ENCODE measurements at places on chromosomes 5 and 9.

- DNase-seq, result no peak
These were observed 40.4 kb upstream of the CTNNA1 start for GRCh38 chr5:138712791-138713190.

DNA sequence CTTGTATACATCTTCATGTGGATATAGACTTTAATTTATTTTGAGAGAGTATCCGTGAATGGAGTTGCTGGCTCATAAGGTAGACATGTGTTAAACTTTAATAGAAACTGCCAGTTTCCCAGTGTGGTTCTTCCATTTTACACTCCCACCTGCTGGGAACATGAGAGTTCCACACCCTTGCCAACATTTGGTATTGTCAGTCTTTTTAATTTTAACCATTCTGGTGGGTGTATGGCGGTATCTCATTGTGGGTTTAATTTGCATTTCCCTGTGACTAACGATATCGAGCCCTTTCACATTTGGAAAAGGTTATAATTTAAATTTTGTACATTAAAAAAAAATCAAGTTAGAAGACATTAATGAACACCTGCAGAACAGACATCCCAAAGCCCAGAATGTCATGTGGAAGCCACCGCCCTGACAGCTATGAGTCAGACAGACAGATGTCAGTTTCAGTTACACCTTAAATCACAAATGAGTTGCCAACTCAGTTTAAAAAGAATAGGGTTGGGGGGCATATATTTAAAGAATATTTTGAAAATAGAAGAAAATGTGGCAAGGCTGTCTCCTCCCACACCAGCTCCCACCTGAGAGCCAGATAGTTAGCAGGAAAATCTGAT, 36.9 kb downstream of the ANKRD33B start:
- DNase-seq, result peak; percentile 60

- peak; percentile 81 for DNase-seq
These were observed 4.9 kb downstream of the SMIM3 start for GRCh38 chr5:150783422-150783928.

DNA sequence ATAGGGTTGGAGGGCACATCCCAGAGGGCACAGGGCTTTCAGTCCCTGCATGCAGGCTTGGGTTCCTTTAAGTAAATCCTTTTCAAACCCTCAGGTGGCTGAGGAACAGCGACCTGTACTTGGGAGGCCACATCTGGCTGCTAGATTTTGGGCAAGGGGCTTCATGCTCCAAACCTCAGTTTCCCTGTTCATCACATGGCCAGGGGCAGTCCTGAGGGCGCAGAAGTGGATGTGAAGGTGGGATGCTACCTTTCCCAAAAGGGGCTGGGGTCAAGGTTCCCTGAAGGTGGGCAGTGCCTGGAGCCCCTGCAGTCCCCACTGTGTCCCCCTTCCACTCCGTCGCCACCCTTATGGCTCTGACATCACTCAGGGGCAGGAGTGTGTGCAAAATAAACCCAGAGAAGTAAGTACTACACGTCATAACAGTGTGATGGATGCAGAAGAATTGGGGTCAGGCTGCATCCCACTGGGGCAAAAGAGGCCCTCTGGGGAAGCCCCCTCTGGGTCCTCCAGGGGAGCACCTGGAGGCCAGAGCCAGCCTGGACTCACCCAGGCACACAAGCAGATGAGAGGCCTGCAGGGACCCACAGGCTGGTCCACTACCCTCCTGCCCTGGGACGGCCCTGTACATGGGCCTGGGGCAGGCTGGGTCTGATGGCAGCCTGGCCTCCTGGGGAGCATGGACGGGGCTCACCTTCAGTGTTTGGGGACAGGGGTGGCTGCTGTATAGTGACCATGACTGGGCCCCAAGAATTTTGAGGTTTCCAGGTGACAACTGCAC, 1.9 kb upstream of the CARD19 start:
- DNase-seq, result peak; percentile 24

DNA sequence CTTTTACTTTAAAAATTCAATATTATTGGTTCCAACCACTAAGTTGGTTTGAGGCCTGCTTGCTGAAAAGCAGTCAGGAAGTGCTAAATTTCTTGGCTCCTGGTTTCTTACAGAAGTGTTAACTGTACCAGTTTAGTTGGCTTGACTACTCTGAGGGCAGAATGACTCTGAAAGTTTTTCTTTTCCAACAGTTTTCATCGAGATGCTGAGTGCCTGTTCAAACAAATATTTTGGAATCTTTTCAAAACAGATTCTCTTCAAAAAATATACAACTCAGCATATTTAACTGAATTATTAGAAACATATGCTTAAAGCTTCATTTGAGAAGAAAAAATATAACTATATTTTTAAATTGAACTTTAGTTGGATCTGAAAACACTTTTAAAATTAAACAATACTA, 37.0 kb downstream of the SLC38A9 start:
- no peak for DNase-seq

- no peak for DNase-seq
These were observed 65.0 kb downstream of the PKD2L2 start for GRCh38 chr5:137954131-137954879.

DNA sequence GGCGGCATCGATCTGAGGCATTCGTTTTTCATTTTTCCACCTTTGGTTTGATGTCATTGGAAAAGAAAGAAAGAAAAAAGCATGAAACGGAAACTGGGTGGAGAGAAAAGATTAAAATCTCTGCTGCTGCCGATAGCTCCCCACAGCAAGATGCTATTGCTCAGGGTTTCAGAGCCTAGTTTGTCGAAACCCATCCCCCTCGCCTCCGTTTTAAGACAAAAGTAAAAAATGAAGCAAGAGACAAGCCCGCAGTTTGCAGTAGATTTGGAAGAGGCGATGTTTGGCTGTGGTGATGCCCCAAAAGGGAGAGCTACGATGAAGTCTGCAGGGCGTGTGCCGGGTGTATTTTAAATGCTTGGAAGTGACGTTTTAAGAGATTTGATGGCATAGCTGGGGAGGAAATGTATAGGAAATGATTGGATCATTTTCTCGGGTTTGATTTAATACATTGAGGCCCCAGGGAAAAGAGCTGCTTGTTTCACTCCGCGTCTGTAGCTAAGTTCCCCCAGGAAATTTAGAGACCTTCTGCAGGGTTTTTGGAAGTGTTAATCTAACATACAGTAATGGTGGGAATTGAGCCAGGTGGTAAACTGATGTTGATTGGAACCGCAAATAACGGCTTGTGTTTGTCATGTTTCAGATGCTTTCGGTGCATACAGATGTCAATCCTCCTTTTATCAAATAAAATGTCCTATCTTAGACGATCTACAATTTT, 909 bp downstream of the NDFIP1 start:
- no peak for DNase-seq

GRCh38 chr5:128774605-128775004, 190.7 kb upstream of the SLC27A6 start:
- no peak for DNase-seq

DNA sequence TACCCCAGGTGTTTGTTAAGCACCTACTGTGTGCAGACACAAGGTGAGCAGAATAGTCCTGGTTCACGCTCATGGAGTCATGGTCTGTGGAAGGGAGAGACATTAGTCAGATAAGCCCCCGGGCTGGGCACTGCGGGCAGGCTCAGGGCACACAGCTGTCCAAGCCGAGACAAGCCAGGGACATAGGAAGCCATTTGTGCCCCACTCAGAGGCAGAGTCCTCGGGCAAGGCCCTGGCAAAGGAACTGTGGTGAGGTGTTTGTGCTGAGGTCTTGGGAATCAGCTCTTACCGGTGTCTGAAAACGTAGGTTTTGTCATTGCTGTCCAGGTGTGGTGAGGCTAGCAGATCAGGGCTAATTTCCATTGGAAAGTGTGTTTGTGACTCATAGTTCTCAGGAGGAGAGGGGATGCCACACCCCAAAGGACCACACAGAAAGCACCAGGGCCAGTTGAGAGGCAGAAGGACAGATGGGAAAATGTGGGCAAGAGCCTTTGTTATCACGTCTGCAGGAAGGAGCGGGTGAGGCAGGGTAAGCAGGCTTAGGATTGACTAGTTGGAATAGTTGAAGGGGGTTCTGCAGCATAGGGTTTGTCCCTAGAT, 46.1 kb upstream of the NEURL1B start:
- DNase-seq, result no peak

DNA sequence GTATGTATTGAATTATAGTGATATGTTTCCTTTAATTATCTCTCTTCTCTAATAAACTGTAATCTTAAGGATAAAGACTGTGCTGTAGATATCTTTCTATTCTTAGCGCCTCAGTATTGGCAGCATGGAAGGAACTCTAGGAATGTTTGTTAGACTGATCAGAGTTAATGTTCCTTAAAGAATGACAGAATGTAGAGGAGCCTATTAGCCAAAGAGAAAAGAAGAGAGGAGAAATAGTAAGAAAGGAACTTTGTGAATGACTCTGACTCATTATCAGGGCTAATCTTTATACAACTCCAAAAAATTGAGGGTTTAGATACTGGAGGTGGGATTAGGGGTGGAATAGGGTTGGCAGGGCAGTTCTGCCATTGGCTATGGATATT, 59.0 kb upstream of the NUDT12 start:
- no peak for DNase-seq

DNA sequence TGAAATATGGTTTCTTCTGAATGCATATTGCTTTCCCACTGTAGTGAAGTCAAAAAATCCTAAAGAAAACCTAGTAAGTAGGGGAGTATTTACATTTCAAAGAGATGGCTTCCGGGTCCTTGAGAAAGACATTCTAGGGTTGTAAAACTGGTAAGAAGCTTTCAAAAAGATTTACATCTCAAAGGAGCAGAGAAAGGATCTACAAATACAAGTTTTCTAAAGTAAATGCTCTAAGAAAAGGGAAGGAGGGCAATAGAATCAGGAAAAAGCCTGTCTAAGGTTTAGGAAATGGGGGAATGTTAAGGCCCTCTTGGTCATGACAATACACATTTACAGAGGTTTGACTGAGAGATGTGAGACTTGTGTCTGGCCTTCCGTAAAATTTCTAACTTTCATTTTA, 16.7 kb upstream of the TRPC7 start:
- no peak for DNase-seq

GRCh38 chr9:120482424-120483186, 97.4 kb downstream of the CDK5RAP2 start:
- no peak for DNase-seq

DNA sequence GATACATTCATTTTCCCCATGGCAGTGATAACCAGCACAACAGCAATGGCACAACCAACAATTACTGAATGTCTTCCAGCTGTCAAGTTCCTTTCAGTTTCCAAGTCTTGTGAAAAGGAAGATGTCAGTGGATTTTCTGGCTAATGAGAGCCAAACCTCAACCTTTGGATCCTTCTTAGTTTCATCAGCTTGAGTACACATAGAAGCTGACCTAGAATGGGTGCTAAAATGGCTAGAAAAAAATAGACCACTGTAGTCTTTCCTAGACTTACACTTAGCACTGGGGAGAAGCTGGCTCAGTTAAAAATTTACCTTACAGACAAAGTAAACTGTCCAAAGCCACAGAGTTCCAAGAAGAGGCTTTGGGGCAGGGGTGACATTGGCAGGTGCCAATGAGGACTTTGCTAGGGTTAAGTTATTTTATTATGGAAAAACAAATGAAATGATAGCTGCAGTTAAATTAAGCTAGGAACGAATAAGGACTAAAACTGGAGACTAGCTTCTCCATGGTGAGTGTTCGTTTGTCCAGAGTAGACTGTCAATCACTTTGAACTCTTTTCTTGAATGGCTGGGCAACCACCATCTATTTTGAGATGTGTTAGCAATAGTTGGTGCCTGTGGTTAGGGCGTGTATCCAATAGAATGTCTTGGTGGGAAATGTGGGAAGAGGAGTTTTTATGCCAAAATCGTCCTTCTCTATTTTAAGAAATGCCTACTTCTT, 25.9 kb upstream of the TXN start:
- no peak for DNase-seq

GRCh38 chr5:127400539-127400938, 109.9 kb downstream of the MEGF10 start:
- no peak for DNase-seq

DNA sequence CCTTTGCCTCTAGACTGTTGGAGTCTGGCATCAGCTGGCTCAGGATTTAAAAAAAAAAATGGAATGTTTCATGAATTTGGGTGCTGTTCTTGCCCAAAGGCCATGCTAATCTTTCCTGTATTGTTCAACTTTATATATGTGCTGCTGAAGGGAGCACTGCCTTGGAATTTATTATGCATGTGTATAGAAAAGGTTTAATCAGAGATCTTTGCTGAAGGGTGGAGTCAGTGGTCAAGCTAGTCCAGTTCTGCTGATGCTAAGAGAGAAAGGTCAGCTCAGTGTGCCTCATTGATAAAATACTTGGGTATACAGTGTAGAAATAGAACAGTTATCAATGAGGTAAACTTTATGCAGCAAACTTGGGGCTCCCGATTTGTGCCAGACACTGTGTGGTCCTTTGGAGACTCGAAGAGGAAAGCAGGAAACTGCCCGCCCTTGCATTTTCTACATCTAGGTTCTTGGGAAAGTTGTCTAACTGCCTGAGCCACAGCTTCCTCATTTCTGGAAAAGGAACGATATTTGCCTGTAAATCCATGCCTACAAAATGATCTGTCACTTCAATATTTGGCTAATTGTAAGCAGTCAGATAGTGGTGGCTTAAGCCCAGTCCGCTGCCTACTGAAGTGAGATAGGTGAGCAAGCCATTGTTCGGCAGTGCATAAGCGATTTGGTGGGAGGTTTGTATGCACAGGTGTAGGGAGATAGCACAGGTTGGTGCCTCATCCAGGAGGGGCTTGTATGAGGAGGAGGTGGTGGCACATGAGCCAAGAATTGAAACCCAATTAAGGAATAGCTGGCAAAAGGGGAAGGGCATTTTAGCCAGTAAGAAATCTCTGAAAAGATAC, 29.2 kb upstream of the GTF2H2C start:
- DNase-seq, result no peak

DNA sequence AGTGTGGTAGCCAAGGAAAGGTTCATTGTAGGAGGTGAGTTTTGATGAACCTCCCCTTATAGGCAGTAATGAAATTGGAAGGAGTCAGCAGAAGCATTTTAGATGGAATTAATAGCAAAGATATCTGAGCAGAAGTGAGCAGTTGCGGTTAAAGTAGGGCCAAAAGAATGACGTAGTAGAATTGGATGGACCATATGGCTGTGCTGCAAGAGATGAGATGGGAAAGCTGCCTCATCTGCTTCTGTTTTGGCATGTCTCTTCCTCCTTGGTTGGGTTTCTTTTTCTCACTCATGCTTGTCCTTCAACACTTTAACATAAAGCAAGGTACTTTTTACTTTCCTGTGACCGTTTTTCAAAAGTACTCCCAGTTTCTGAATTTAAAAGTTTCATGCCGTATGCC, 55.8 kb downstream of the AQP7 start:
- no peak for DNase-seq

GRCh38 chr5:102296178-102296817, at the start of gene SLCO4C1:
SLCO4C1 (minus strand) TSS chr5:102296284; CDS start chr5:102296262, 22 bp downstream.
- DNase-seq, result peak; percentile 89

GRCh38 chr5:11105696-11106095, 344.7 kb upstream of the DAP start:
- DNase-seq, result no peak

Data from activated CD4-positive, alpha-beta T cell treated with anti-CD3 and anti-CD28 coated beads for 36 hours (primary cell).